ENCODE measurements at places on chromosomes 11 and 22.

- DNase-seq: no peak
Measured at GRCh38 chr11:865462-866430, 23.1 kb downstream of the TSPAN4 start.

DNA sequence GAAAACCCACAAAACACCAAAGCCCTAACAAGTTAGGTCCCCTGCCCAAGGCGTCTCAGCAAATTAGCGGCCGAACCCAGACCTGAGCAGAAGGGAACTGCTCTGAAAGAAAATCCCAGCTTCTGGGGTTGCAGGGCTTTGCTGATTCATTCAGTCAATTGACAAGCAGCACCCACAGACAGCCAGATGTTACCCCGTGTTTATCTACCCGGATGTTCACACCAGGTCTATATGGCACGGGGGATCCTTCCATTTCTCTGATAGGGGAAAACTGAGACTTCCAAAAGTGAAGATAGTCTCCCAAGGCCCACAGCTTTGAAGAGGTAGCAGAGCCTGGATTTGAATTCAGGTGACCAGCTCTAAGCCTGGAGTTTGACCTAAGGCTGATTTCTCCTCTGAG is 14.0 kb upstream of the OAF start:
- no peak for DNase-seq

GRCh38 chr11:43997022-43997660 is 50.6 kb upstream of the ACCSL start:
- no peak for DNase-seq

DNA sequence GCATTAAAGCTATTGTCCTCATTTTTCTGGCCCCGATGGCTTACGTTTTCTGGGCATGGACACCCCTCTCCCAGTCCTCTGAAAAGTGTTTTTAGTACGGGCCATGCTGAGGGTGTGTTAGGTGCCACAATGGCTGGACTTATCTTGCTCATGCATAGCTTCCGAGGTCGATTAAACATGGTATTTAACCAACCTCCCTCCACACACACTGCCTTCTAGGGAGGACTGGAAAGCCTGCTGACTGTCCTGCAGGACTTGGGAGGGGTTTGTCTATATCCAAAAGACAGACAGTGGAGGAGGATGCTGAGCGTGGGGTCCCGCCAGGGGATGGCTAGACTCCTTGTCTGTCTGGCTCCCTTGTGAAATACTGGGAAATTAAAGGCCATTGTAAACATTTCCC is 95.3 kb downstream of the FBXO7 start:
- no peak for DNase-seq

- no peak for DNase-seq
Measured at GRCh38 chr22:24106385-24107381, 74.6 kb upstream of the SUSD2 start.

- DNase-seq: no peak
Measured at GRCh38 chr11:80773919-80774318, 1333.1 kb upstream of the TENM4 start.

GRCh38 chr22:48757985-48758561 is 1069.6 kb downstream of the BRD1 start:
- DNase-seq: no peak

- DNase-seq: no peak
Measured at GRCh38 chr11:117054382-117054781, 43.8 kb downstream of the SIK3 start.

GRCh38 chr11:133559382-133559781 is 27.1 kb upstream of the OPCML start:
- no peak for DNase-seq

DNA sequence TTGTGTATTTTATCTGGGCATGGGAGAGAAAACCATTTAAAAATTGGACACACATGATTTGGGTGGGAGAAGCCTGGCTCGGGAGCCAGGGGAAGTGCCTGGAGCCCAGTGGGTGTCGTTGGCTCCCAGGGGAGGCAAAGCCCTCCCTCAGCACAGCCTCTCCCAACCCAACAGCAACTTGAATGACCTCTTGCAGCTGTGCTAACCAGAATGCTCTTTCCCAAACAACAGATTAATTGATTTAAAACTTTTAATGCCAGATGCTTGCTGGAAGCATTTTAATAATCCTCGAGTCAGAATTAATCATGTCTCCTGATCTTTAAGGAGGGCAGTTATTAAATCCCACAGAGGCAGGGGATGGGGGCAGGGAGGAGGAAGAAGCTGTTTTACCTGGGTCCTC is 401.6 kb downstream of the BUD13 start:
- DNase-seq: no peak

GRCh38 chr11:40276960-40277359 is 1182.5 kb downstream of the LRRC4C start:
- no peak for DNase-seq

DNA sequence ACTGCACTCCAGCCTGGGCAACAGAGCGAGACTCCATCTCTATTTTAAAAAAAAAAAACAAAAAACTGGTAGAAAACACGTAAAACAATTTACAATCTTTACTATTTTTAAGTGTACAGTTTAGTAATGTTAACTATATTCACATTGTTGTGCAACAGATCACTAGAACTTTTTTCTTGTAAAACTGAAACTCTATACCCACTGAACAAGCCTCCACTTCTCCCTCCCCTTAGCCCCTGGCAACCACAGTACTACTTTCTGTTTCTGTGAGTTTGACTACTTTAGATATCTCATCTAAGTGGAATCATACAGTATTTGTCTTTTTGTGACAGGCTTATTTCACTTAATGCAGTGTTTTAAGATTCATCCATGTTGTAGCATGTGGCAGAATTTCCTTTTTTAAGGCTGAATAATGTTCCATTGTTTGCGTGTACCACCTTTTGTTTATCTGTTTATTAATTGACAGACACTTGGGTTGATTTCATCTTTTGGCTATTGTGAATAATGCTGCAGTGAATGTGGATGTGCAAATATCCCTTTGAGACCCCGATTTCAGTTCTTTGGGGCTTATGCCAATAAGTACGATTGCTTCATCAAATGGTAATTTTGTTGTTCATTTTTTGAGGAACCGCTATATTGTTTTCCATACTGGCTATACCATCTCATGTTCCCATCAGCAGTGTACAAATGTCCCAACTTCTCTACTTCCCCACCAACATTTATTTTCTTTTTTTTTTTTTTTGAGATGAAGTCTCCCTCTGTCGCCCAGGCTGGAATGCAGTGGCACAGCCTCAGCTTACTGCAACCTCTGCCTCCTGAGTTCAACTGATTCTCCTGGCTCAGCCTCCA is 11.0 kb downstream of the DDB2 start:
- no peak for DNase-seq

DNA sequence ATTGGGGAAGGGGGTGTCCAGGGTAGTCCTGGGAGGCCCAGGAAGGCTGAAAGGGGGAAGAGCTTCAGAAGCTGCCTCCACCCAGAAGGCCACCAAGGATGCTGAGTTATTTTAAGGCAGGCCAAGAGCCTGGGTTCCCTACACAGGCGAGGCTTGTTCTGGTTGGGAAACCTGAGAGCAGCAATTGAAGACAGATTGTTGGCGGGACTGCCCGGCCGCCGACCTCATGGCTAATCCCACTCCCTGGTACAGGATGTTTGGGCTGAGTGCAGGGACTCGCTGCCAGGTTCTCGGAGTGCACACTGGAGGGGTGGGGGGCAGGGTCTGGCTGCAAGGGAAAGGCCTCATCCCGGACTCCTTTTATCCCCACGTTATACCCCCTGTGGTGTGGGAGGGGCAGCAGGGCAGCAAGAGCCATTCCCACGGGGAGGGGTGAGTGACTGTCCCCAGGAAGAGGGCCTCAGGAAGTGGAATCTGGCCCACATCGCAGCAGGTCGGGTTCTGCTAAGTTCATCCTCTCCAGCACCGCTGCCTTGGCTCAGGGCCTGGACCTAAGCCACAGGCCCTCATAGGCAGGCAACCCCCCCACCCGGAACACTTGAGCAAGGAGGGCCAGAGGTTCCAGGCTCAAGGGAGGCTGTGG is 43.6 kb upstream of the PRR5 start:
- no peak for DNase-seq

- DNase-seq: no peak
Measured at GRCh38 chr11:8219257-8220021, 44.2 kb downstream of the LMO1 start.

DNA sequence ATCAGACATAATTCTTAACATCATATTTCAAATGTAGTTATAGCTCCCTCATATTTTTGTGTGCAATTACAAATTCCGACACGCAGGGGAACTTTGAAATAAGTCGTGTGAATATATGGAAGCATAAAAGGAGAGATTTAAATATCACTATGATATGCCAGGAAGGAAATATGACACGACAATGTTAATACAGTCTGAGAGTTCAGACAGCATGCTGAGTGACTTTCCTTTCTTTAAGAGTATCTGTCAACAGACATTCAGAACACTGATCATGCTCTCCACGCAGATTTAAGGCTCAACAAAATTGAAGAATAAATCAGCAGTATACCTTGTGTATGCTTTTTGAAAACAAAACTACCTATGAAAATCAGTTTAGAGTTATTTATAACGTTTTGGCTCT is 232.6 kb upstream of the CARD18 start:
- no peak for DNase-seq

GRCh38 chr11:24805671-24806070 is 308.8 kb downstream of the LUZP2 start:
- DNase-seq: no peak

- no peak for DNase-seq
Measured at GRCh38 chr22:48949375-48950149, 878.1 kb downstream of the BRD1 start.

GRCh38 chr11:107752949-107753822 is 41.3 kb upstream of the SLN start:
- DNase-seq: no peak

DNA sequence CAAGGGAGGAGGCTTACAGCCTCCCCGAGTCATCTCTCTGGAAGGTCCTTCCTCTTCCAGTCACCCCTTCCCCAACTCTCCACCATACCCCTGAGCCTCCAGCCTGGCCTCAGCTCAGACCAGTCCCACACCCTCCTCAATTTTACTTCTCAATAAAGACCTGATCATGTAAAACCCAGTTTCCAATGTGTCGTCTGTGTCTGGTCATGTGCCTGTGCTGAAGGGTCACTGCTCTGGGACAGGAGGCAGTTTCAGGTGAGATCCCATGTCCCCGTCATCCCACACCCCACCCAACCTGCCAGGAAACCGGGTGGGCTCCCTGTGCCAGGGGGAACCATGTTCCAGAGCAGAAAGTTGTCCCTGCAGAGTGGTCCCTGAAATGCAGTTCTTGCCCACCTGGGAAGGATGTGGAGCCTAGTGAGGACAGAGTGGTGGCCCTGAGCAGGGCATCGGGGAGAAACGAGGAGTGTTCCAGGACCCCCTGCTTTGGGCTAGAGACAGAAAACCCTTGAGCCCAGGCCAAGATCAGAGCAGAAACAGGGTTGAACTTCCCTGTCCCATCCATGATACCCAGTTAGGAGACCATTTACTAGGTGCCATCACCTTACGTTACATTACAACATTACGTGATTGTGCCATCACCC is 19.4 kb downstream of the IGLL5 start:
- DNase-seq: no peak

- DNase-seq: no peak
Measured at GRCh38 chr11:119490253-119491006, 67.5 kb upstream of the THY1 start.

DNA sequence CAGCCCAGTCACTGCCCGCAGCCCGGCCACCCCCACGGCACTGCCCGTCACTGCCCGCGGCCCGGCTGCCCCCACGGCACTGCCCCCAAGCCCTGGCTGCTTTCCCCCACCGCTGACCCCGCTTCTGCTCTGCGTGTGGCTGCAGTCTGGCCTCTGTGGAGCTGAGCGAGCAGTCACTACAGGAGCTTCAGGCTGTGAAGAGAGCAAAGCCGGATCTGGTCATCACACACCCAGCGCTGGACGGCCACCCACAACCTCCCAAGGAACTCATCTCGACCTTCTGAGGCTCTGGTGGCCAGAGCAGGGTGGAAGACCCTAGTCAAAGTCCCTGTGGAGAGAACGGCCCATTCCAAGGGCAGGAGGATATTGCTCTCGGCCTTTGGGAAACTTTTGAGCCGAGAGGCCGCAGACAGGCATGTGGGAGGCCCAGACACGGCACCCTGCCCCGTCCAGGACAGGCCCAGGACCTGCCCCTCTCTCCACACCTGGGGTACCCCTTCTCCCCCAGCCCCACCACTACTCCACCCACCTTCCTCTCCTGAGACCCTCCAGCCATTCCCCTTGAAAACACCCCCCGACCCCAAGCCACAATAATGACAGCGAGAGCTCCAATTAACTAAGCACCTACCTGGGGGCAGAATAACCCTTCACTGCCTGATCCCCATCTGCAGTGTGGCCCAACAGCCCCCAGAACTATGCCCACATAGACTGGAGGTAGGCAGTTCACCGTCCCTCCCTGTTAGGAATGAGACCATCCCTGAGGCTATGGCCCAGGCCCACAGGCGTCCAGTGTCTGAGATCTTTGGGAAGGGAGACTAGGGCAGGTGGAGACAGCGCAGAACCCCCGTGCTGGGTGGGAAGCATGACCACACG is 3.7 kb upstream of the PGGHG start:
- DNase-seq: no peak

GRCh38 chr11:94400839-94401772 is at the start of gene GPR83:
GPR83 (minus strand) TSS chr11:94401419; CDS start chr11:94401247, 172 bp downstream.
- DNase-seq: no peak

Data from NCI-H446 treated with DMSO at 0.1 percent for 48 hours (cell line).